Uterine smooth muscle cell (primary cell): ENCODE measurements at places on chromosomes 2 and 18. TPM values are rescaled to one million over a fixed set of nuclear protein-coding genes. Genes with fewer than 3 reads are reported as not detected.

The KIF5C gene
- total RNA-seq, result 0.66 and 0.87 TPM in 2 replicates

The DPP4 gene
- total RNA-seq, result 40.4 and 89.7 TPM in 2 replicates

The GPR35 gene
- total RNA-seq, result 0.55 and 0.87 TPM in 2 replicates

The REG3G gene
- total RNA-seq, result not detected in 2 replicates

The RAB6C gene
- total RNA-seq, result under 0.01 TPM in 1 of 2 replicates, not detected in the other

The TSHZ1 gene
- 6.6 and 8.1 TPM in 2 replicates for total RNA-seq
